ENCODE measurements at places on chromosomes 5 and 9.

DNA sequence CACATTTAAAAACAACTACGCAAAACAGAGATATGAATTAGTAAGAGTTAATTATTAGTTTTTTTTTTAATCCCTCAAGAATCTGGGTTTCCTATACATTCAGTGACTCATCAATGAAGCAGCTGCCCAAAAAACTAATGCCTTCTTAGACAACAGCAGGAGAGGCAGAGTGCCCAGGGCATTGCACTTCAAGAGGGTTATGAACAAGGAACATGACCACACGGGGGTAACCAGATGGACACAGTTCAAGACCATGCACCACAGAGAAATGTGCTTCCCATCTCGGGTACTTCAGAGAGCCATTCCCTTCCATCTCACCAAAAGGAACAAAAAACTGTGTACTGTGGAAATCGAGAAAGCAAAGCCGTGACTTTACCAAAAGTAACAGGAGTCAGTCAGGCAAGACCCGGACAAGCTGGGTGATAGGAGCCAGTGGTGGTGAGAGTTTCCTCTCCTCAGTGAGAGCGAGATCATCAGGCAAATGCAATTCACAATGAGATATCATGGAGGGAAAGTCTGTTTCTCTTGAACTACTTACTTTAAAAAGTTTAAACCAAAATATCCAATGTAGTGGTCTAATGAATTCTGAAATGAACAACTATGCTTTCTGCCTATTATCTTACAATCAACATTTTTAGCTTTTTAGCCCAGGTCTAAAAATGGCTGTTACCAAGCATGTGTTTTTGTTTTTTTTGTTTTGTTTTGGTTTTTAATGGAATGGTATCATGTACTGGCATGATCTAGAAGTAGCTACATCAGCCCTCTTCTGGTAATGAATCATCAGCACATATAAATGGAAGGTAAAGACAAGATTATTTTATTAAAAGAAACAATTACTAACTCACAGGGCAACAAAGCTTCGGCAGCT is 192.1 kb downstream of the TSSK1B start:
- DNase-seq = no peak

- peak; percentile 74 for DNase-seq
Observed at GRCh38 chr9:133230093-133230492, 21.0 kb upstream of the OBP2B start.

GRCh38 chr5:116671211-116671736 is 96.7 kb upstream of the SEMA6A start:
- no peak for DNase-seq

GRCh38 chr9:37775216-37775919 is 9.5 kb downstream of the EXOSC3 start:
- no peak for DNase-seq

DNA sequence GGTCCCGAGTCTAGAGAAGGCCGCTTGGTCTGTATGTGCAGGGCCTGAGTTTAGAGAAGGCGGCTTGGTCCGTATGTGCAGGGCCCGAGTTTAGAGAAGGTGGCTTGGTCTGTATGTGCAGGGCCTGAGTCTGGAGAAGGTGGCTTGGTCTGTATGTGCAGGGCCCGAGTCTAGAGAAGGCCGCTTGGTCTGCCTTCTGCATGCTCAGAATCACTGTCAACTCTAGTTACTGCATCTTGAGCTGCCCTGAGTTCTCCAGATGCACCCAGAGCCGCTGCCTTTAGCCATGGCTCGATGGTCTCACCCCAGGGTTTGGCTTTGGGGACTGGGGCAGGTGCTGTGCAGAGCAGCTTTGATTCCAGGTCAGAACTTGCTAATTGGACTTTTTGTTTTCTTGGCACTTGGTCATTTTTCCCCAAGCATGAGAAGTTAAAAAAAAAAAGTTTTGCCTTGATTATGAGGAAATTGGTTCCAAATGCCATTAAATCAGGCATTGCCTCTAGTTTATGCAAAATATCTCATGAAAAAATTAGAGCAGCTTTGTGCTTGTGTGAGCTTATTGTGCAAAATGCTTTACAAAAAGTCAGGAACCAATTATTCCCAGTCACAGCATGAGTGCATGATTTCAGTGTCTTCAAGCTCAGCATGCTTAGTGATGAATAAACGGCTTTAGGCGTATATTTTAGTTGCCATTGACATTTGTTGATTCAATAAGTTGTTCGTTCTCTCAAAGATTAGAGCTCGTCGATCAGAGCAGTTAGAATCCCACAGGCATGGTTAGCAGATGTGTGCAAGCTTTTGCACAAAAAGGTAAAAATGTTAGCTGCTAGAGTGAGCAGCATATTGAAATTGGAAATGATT is 25.4 kb upstream of the EXOC3 start:
- DNase-seq = no peak

DNA sequence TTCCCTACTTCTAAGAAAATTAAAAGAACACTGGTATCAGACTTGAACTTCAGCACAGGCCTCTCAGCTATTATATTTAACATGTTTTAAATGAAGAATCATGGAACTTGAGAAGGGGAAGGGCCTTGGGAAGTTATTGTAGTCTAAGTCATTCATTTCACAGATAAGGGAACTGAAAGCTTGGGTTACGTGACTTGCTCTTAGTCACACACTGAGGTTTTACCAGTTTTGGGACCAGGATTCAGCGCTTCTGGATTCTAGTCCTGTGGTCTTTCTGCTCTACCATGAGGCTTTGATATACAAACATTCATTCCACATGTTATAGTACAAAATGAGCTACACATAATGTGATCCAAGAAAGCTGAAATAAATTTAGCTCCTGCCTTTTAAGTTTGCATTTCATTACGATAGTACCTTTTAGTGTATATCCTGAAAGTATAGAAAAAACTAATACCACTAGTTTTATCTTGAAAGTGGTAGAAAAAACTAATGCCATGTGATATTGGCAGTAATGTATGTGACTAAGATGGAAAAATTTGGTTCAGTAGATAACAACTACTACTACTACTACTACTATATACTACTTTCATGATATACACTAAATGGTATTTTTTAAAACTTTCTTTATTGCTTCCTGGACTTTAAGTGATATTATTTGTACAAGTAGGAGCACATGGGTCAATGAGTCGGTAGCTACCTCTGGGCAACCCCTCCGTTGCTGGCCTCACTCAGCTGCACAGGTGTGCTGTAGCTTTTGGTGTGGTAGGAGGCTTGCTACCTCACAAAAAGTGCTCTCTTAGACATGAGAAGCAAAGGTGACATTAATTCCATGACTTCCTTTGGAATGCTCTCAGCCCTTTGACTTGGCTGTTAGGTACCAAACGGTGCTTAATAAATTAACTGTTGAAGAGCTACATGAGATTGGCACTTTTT is 40.7 kb downstream of the F2RL2 start:
- no peak for DNase-seq

DNA sequence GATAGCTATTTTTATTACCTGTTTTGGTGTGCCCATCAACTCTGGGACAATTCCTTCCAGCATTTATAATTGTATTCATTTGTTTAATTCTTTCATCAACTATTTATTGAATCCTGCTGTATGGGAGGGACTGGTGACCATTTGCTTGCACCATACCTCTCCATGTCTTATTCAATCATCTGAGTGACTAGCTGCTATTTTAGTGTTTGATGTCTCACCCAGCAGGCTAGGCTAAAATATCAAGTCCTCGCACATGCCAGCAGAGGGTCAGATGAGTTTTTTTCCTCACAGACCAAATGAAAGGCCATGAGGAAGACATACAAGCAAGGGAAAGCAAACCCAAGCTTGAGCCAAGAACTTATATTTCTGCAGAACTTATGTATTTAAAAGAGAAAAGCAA is 63.9 kb downstream of the CETN3 start:
- no peak for DNase-seq

GRCh38 chr5:90558344-90559192 is at the start of gene ADGRV1:
ADGRV1 (plus strand) TSS chr5:90558797; CDS start chr5:90558896, 99 bp downstream.
- DNase-seq = no peak
